ENCODE measurements at places on chromosomes 3 and 15.

DNA sequence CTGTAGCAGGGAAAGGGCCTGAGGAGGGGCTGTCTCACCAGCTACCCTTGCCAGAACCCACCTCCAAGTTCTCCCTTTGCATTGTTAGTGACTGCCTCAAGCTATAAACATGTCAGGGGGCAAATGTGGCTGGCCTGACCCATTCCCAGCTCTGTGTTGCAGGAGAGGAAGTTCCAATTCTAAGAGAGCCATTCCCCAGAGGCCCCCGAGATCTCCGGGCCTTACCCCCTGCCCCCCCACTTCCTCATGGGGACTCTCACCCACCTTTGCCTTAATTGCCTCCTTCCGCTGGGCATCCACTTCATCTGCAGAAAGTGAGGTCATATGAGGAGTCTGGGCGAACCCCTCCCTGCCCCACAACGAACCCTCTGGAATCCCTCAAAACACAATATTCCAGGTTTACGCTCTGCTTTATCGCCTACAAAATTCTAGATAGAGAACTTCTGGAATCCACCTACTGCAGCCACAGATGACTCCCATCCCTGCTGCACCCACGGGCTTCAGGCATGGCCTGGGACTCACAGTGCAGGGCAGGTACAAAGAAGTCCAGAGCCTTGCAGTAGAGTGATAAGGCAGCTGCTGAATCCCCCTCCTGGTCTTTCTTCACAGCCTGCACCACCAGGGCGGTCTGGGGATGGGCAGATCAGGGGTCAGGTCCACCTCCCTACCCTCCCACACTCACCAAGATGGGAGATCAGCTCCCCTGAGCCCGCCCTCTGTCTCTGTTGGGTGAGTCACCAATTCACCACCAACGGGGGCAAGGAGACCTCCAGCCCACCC, 4.0 kb downstream of the ULK3 start:
- DNase-seq, result no peak

- no peak for DNase-seq
Measured at GRCh38 chr3:46233194-46233593, 9.1 kb upstream of the CCR3 start.

DNA sequence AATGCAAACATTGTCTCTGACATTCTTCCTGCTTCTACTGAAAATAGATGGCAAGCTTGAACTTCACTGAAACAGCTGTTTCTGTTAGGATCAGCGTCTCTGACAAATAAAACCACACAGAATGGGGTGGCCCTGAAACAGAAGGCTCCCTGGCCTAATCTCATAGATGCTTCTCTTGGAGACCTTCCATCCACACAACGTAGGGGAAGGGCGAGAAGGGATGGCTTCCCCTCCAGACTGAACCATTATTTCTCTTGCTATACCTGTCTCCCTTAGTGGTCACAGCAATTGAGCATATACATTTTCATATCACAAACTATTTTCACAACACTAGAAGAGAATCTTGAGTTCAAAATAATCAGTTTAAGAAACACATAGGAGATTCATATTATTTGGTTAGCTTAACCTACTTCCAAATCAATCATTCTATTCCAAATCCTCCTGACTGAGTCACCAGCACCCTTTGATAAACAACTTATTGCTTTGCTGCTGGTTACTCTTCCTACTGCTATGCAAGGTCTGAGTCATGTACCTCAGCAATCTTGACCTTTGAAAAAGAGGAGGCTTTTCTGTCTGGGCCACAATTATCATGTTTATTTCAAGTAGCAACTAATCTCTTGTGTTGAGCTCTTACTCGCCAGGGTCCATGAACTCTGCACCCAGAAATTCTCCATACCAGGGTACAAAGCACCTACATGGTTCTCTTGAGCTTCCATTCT, 45.5 kb downstream of the CBLB start:
- peak; percentile 50 for DNase-seq

- DNase-seq, result no peak
Measured at GRCh38 chr3:117523418-117523817, 813.8 kb downstream of the TUSC7 start.

DNA sequence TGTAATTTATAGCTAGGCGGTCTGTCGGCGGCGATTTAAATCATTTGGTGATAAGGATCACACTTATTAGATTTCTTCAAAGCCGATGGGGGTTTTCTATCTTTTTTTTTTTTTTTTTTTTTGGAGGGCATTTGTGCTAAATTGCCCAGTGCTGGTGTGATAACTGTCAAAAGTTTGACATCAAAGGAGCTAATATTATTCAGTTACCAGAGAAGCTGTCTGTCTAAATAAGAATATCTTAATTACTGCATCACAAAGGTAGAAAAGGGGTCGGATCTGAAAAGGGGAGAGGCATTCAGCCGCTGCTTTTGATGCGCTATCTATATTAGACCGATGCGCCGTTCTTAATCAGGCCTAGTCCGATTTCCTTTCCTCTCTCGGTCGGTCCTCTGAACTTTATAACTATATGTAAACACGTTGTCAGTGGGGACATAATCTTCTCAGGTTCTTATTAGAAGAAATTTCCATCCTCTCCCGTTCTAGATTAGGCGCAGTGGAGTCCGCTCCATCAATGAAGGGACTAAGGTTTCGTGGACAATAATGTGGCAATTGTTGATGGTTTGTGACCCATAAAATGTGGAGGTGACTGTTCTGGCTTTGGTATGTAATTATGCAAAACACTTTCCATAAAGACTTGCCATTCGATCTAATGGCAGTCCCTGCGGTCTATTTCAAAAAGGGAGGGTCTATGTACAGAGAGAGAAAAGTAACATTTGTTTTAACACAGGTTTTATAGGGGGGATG, 31.7 kb downstream of the NR2F2 start:
- no peak for DNase-seq

GRCh38 chr3:127108796-127109195, 84.1 kb upstream of the PRR23E start:
- DNase-seq, result no peak

DNA sequence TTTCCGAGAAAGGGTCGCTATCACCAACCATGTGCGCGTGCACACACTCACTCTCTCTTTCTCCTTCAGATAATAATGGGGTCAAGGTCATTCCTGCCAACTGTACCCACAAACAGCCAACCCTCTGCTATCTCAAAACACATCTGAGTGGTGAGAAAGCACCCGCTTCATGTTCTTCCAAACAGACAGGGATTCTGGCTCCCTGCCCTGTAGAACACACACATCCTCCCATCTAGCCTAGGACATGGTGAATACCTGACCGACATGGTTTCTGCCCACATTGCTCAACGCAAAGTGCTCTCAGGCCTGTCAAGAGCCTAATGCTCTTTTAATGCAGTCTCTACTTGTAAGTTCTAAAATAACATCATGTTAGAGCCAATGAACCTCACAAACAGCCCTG, 302.2 kb downstream of the FOXP1 start:
- no peak for DNase-seq

- no peak for DNase-seq
Measured at GRCh38 chr3:100269001-100269400, 8.2 kb downstream of the TBC1D23 start.

GRCh38 chr3:32340039-32340438, 51.6 kb upstream of the CMTM7 start:
- peak; percentile 27 for DNase-seq

- peak; percentile 61 for DNase-seq
Measured at GRCh38 chr3:197031315-197032285, 2.0 kb upstream of the MELTF start.

- no peak for DNase-seq
Measured at GRCh38 chr15:59950603-59951388, 53.3 kb upstream of the FOXB1 start.

DNA sequence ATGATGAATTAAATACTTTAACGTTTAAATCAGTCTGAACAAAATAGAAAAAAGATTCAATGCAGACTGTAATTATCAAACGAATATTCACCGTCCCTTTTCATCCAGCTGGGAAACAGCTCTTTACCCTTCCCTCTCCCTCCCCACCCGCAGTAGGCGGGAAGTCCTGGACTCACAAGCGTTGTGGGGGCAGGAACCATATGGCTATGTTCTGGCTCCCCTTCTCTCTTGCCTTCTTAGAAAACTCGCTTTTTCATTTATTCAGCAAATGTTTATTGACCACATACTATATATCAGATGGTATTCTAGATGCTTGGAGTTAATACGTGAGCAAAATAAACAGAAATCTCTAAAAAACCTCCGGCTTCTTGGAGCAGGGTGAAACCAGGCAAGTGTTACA, 715 bp upstream of the SCAPER start:
- DNase-seq, result no peak

DNA sequence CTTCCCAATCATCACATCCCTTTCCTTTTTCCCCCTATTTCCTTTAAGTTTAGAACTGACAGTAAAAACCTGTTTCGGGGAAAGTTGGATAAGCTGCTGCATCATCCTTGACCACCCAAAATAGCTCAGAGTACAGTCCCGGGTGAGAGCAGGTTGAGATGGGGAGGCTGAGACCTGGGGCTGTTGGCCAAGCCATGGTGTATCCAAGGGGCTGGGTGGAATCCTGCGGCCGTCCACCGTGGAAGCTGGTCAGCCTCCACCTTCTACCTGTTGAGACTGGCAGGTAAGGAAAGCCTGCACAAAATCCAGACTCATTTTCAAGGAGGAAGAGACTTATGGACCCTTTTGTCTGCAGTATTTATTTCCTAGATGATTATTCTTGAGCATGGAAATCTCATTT, 128.2 kb upstream of the PLXNA1 start:
- no peak for DNase-seq

DNA sequence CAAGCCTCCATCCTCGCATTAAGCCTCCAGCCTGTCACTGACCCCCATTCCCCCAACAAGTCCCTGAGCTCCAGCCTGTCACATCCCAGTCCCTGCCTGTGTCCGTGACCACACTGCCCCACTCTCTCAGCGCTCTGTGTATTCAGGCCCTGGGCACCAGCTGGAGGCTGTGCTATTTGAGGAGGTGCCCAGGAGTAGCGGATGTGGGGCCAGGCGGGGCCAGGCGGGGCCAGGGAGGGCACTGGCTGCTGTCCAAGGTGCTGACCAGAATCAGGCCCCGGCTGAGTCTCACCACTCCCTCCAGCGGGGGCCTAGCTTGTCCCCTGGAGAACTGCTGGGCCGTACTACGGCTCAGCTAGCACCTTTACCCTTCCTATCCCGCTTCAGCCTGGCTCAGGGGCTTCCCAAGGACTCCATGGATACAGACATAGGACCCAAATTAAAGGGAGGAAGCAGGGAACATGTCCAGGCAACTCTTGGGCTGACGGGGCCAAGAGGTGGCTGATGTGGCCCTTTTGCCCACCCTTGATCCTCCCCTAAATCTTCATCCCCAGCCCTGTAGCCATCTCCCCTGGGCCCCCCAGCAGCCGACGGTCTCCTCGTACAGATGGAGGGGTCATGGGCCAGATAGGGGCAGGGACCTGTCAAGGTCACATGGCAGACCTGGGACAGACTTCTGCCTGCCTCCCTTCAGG, 1.1 kb downstream of the HHATL start:
- DNase-seq, result peak; percentile 70

DNA sequence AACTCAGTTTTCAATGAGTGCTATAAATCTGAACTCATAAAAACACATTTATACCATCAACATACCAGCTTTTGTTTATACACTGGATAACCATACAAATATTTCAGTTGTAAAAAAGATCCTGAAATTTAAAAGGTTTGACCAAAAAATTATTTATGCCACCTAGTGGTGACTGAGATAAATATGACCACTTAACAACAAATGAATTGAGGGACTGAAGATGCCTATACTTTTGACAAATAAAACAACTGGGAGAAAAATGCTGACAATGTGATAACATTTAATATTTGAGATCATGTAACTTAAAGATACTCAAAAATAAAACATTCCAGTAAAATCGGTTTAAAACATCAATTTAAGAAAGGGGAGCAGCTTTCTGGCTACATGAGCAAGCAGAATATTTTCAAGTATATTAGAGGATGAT, 30.4 kb downstream of the ATG3 start:
- DNase-seq, result no peak

DNA sequence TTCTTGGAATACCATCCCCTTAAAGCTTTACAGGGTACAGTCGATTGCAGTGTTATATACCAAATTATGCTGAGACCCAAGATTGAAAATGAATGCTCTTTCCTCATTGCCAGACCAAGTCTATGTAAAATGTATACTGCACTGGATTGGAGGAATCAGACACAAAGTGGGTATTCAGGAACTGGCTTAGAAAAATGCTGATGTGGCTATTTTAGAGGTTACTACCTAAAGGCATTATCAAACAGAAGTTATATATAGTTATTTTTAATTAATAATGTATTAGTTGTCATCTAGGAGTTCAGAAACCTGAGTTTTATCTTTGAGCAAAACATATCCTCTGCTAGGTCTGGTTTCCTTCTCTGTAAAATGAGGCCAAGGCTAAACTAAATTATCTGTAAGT, 3.6 kb upstream of the SPG21 start:
- no peak for DNase-seq

- DNase-seq, result peak; percentile 76
Measured at GRCh38 chr3:72137865-72138861, 353.2 kb upstream of the PROK2 start.

DNA sequence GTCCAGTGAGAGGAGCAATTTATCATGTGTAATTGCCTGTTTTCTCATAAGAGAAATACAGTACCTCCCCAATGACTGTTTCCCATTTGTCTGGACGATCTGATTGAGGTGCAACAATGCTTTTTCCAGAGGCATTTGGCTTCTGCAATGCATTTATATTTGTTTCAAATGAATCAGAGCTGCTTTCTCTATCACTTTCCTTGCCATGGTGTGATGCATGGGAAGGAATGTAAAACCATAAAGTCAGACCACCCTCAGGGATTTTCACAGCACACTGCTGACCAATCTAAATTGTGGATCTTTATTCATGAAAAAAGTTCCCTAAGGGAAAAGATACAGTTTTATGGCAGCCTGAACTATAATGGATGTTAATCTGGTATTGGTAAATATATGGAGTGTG, 333.0 kb downstream of the ZNF385D start:
- no peak for DNase-seq

- DNase-seq, result no peak
Measured at GRCh38 chr3:128173200-128173599, 19.9 kb downstream of the EEFSEC start.

DNA sequence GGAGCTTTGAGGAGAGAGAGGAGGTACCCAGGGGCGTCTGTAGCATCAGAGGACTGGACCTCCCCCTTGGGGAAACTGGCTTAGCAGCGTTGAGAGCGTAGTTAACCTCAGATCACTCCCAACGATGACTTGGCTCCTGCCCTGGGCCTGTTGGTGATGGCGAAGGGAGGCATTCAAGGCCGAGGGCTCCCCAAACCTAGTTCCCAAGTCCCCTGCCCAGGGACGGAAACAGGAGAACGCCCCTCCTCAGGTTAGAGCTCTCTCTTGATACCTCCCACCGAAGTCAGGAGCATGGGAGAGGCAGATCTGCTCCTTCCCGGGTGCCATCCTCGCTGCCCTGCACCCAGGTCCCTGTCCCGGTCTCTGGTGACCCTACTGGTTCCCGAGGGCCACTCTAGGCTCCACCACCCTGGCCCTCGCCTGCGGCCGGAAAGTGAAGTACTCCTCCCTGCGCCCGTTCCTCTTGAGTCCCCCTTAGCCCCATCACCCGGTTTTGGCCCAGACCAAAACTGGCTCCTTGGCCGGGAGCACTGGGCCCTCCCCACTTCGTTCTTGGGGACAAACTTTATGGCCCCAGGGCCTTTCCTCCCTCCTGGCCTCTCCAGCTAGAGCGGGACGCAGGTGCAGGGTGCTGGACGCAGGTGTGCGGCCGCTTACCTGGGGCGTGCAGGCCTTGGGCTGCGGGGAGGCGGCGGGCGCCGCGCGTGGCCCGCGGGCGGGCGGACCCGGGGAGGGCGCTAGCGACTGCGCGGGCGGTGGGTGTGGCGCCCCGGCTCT, 2.6 kb upstream of the SKOR1 start:
- DNase-seq, result no peak

- peak; percentile 51 for DNase-seq
Measured at GRCh38 chr3:133475245-133476010, 75.6 kb downstream of the BFSP2 start.
